Cortex of kidney (tissue), 1 donor: ENCODE measurements at places on chromosomes 2 and 18.

GRCh38 chr2:118748245-118748885 is 99.1 kb downstream of the EN1 start:
- no peak for DNase-seq

DNA sequence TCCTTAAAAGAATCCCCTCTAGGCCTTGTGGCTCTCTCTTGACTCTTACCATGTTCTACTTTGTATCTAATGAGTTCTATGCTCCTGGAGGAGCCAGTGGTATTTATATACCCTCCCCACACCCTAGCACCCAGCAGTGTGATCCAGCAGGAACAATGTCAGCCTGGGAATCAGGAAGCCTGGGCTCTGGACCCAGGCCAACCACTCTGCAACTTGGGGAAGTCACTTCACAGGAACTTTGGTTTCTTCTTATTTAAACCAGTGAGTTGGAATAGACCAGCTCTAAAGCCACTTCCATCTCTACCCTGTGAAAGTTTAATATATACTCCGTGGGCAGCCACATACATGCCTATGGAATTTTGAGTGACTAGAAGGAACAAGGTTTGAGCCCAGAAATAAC is 11.6 kb upstream of the SPTBN1 start:
- DNase-seq: no peak

- no peak for DNase-seq
Measured at GRCh38 chr2:16716024-16716423, 50.4 kb upstream of the CYRIA start.

DNA sequence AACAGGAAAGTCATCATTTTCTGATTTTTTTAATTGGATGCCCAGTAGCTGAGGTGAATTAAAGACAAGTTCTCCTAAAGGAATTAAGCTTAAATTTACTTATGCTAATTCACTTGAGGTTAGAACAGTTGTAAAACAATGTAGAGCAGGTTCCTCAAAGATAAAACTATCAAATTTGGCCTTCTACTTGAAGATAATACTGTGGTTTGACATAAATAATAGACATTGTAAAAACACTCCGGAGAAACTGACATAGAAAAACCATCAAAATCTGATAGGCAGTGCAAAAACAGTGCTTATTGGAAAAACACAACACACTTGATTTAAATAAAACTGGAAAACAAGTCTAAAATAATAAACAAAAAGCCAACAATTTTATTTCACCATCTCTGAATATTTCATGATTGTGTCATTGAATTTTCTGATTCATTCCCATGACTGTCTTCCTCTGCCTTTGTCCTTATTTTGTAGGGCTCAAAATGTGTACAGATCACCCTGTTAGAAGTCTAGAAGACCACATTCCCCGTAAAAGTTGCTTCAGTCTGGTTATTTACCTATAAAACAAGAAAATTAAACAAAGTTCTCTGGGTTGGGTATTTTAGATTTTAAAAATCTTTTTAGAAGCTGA is 28.3 kb upstream of the SLC40A1 start:
- no peak for DNase-seq

DNA sequence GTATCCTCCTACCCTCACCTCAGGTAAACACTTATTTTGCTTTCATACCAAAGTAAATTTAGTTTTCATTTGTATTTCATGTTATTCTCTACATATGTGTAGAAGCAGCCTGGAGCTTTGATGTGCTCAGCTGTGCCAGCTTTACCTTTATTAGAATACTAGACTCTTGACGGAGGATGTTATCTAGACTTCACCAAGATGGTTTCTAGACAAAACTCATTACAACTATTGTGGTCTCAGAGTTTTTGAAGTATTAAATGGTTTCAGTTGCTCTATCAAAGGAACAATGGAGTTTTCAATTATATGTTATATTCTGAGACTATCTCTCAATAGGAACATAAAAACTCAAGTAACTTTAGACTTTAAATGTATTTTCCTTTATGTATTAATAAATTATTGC is 5.0 kb upstream of the IL18RAP start:
- no peak for DNase-seq

DNA sequence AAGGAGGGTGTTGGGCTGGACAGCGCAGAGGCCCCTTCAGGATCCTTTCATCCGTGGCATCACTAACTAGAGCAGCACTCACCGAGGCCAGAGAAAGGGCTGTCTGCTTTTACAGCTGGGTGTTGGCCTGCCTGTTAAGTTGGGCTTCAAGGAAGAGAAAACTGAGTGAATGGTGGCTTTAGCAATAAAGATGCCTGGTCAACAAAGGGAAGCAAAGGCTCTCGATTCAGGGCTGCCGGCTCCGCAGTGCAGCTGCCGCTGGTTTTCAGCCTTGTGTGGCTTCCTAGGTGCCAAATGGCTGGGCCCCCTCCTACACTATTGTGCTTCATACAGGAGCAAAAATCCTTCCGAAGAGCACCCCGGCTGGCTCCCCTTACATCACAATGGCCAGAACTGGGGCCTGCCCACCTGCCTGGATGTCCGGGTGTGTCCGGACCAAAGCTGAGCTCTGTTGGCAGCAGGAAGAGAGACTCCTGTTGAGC is 61.0 kb upstream of the GPR45 start:
- DNase-seq: no peak

- no peak for DNase-seq
Measured at GRCh38 chr2:219820767-219821166, 193.3 kb downstream of the SLC4A3 start.

DNA sequence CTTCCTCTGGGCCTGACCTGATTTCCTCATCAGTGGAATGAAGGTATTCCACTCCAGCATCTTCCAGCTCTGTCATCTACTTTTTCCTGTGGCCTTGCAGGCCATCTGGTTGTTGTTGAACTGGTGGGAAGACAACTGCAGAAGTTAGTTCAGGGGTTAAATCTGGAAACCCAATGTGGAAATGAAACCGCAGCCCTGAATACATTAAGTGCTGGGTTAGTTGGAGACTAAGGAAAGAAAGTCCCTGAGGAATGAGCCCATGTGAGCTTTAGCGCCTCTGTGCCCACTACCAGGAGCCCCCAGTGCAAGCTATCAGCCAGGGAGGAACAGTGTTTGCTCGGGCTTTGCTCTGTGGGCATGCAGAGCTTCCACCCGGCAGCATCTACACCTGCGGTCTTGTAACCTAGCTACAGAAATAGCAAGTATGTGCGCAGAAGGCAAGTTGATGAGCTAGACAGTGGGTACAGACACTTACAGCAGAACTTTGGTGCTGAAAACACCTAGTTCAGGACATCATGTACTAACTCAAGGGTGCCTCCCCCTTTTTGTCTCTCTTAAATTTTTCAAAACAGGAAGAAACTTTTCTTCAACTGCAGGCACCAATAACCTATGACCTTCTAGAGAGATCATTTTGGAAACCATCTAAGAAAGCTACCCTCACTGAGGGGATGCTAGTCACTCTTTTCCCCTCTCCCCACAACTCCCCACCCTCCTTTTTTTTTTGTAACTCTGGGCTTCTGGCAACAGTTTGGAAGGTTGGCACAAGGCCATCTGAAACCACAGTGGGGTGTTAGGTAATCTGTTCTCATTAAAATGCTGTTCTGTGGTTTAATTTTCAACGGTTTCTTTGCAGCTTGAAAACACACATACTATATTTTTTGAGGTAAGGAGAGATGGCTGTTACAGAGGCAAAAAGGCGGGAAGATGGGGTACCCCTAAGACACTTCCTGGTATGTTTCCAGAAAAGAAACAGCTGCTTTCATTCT is 18.3 kb upstream of the CXCR4 start:
- DNase-seq: no peak

DNA sequence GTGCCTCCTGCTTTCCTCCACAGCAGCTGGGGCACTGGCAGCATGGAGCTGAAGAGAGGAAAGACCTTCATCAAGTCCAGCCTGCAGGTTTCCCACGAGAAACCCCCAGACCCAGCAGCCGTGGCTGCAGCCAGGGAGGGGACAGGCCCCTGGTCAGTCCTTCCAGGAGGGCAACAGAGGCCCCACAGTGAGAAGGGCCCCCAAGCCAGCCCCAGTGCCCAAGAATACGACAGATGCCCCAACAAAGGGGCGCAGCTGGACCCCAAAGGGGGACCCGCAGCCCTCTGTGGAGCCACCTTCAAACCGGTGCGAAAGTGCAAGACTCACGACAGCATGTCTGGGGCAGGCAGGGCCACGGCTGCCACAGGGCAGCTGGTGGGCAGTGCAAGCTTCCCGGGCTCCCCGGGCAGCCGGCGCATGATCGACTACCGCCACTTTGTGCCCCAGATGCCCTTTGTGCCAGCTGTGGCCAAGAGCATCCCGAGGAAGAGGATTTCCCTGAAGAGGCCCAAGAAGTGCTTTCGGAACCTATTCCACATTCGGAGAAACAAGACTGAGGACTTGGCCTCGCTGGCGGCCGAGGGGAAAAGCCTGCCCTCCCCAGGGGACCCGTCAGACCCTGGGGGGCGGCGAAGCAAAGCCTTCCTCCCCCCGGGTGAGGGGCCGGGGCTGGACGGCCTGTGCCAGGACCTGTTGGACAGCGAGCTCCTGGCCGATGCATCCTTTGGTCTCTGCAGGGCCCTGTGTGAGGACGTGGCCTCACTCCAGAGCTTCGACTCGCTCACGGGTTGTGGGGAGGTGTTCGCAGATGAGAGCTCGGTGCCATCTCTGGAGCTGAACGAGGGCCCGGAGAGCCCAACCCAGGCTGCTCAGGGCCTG is 6.9 kb downstream of the AMER3 start:
- no peak for DNase-seq

DNA sequence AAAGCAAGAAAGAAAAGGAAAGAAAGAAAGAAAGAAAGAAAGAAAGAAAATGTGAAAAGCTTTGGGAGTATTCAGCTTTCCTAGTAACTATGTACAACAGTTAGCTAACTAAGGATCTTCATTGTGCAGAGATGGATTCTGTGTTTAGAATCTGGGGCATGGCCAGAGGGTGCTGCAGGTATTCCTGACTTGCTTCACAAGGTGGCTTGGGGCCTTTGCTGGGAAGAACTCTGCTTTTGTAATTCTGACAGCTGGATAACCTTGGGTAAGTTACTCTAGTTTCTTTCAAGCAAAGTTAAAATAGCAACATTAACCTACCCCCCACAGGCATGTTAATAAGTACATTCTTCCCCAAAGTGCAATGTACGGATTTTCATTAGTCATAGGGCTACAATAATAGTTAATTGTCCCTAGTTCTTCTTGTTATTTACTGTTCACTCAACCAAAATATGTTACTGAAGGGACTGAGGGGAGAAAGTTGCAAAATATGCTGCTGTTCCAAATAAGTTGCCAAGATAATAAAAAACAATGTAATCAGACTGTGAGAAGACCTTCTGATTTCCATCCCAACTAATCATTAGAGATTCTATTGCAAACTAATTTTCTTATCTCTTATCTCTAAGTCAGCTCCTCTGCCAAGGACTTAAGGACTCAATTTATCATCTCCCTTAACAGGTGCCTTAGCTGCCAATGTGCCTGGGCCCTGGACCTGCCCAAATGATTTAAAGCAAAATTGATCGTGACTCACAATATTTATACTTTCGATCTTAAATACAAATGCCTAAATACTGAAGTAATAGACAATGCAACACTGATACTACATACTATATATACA is 50.3 kb downstream of the SERPINB8 start:
- DNase-seq: no peak
